ENCODE measurements at places on chromosomes 16 and 17.

DNA sequence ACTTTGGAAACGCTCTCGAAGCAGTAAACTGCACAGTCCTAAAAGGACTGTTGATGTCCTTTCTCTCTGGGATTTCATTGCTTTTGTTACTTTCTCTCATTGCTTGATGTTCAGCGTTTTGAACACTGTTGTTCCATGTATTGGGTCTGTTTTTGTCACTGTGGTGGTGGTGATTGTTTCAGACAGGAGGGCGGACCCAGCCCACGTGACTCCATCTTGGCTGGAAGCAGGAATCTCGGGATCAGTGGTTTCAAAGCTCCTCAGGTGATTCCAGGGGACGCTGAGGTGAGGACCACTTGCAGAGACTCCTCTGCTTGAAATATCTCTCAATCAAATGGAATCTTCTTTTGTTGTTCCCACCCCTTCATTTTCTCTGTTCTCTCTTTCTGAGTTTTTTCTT lies 18.3 kb downstream of the C16orf54 start:
- DNase-seq, result no peak

DNA sequence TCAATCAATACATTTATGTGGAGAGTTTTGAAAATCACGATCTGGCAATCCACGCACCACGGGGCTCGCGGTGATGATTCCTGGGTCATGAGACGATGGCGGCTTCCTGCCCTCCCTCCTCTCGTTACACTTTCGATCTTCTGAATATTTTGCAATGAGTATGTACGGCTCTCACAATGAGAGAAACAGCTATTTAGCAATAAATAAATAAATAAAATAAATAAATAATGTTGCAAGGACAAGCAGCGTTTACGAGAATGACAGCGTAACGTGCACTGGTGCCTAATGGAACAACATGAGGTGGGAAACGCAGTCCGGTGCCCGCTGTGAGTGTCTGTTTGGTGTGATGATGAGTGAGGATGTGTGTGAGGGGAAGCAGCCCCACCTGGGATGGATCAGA lies 46.7 kb upstream of the JPH3 start:
- no peak for DNase-seq

GRCh38 chr17:76271669-76272540 lies 6.8 kb downstream of the UBALD2 start:
- peak; percentile 83 for DNase-seq

- DNase-seq, result peak; percentile 77
These were observed at the start of gene TRPV3 for GRCh38 chr17:3557768-3558583. Gene TRPV3 (minus strand): TSS chr17:3557812. CDS start chr17:3554850, 2,962 bp downstream.

GRCh38 chr16:30092373-30093010 lies 768 bp upstream of the TBX6 start:
- peak; percentile 35 for DNase-seq

- no peak for DNase-seq
These were observed 29.4 kb downstream of the KATNIP start for GRCh38 chr16:27579087-27579980.

DNA sequence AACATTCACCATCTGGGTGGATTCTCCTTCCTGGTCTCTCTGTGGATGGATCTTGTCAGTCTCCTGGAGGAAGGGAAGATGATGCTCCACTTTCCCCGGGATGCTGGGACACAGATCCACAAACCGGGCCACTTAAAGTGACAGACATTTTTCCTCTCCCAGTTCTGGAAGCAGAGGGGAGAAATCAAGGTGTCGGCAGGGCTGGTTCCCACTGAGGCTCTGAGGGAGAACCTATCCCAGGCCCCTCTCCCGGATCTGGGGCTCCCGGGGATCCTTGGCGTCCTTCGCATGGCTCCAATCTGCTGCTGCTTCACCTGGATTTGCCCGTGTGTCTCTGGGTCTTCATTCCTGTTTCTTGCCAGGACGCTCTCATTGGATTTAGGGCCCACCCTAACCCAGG lies 263.1 kb upstream of the TNRC6C start:
- DNase-seq, result no peak

GRCh38 chr16:85674828-85675227 lies 13.9 kb downstream of the GINS2 start:
- no peak for DNase-seq

- no peak for DNase-seq
These were observed at the start of gene HOXB8 for GRCh38 chr17:48615047-48615962. Gene HOXB8 (minus strand): TSS chr17:48615292. CDS start chr17:48614704, 588 bp downstream.

- no peak for DNase-seq
These were observed 169.9 kb downstream of the MSI2 start for GRCh38 chr17:57425903-57426880.

GRCh38 chr17:39114723-39115122 lies 36.7 kb downstream of the PLXDC1 start:
- DNase-seq, result no peak

Data from activated CD4-positive, alpha-beta T cell treated with anti-CD3 and anti-CD28 coated beads for 4 hours (primary cell).